ENCODE measurements at places on chromosomes 12 and 14. TPM values are rescaled to one million over a fixed set of nuclear protein-coding genes. Genes with fewer than 3 reads are reported as not detected.

Gene DPPA3
- not detected for total RNA-seq

Gene GAS2L3
- total RNA-seq, result 3.1 TPM

Gene MUCL1
- total RNA-seq, result 1.1 TPM

Gene SLCO1B1
- total RNA-seq, result not detected

DNA sequence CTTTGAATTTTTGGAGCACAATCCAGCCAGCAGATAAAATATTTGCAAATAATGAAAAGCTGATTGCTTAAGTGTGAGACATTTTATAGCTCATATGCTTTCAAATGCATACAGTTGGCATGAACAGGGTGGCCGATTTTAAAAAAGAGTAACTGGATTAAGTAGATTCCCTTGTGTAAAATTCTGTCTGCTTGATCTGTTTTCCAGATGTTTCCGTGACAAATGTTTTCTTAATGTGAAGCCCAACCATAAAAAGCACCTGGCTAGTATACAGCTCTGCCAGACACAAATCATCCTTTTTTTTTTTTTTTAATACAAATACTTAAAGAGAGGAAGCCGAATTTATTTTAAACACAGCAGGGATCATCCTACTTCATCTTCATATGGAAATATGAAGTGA, 440.7 kb downstream of the CCER1 start:
- H3K4me3 ChIP-seq, result no peak overlapping the region
- no peak overlapping the region for H3K27ac ChIP-seq
- no peaks in the 10 kb centered on the region for H3K36me3 ChIP-seq

GRCh38 chr12:85016413-85016812, 19.7 kb downstream of the TSPAN19 start:
- H3K27ac ChIP-seq, result no peak overlapping the region
- no peaks in the 10 kb centered on the region for H3K36me3 ChIP-seq
- DNase-seq, result no peak
- no peak overlapping the region for H3K4me3 ChIP-seq
- no peaks in the 10 kb centered on the region for H3K27me3 ChIP-seq
- no peaks in the 10 kb centered on the region for H3K4me1 ChIP-seq

DNA sequence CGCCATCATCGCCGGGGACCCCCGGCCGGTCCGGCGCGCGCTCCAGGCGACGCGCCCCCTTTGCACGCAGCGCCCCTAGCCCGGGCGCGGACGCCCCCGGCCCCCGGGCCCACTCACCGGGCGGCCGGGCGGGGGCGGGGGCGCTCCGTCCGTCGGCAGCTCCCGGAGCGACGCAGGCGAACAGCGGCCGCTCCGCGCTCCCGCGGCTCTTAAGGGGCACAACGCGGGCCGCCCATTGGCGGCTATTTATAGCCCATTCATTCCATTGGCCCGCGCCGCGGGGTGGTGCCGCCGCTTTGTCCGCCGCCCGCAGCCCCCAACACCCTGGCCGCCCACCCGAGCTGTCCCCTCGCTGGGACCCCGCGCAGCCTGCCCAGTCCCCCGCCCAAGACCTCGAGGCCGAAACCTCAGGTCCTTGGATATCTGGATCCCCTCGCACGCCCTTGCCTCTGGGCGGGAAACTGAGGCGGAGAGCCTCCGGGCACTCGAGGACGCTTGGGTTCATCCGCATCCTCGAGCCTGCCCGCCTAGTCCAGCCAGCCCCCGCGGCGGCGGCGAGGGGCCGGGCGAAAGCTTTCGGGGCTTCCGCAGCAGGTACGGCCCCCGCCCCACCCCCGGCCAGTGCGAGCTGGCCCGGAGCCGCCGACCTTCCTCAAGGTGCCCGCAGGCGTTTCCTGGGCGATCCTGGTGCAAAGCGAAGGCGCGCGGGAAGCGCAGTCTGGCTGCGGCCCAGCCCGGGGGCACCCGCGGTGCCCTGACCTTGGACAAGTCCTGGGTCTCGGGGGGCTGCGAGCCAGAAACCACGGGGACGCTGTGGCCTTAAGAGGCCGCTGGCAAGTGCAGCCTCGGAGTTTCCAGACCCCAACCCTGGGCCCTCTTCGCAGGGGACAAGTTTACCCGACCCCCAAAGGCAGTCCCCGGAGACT, at the start of gene CKB:
Gene CKB, minus strand, starts transcription at position 182 of the 926 bp plus-strand sequence. CDS start 337 bp downstream, outside the sequence.
- DNase-seq, result no peak
- H3K27ac ChIP-seq, result peak within 1 kb of the TSS; percentile 79
- H3K36me3 ChIP-seq, result no peaks in the 10 kb centered on the region
- H3K27me3 ChIP-seq, result no peaks in the 10 kb centered on the region

GRCh38 chr14:89217891-89218290, 199.1 kb downstream of the FOXN3 start:
- H3K36me3 ChIP-seq, result no peaks in the 10 kb centered on the region
- peaks cover 21% of the 10 kb centered on the region for H3K4me1 ChIP-seq
- H3K4me3 ChIP-seq, result no peak overlapping the region
- peak overlapping the region; percentile 26 for H3K27ac ChIP-seq
- no peak for DNase-seq

- H3K27ac ChIP-seq, result peak overlapping the region; percentile 62
- H3K4me3 ChIP-seq, result no peak overlapping the region
- H3K4me1 ChIP-seq, result peaks cover 11% of the 10 kb centered on the region
- no peaks in the 10 kb centered on the region for H3K36me3 ChIP-seq
These were observed 6.0 kb downstream of the CLMN start for GRCh38 chr14:95313707-95314106.

DNA sequence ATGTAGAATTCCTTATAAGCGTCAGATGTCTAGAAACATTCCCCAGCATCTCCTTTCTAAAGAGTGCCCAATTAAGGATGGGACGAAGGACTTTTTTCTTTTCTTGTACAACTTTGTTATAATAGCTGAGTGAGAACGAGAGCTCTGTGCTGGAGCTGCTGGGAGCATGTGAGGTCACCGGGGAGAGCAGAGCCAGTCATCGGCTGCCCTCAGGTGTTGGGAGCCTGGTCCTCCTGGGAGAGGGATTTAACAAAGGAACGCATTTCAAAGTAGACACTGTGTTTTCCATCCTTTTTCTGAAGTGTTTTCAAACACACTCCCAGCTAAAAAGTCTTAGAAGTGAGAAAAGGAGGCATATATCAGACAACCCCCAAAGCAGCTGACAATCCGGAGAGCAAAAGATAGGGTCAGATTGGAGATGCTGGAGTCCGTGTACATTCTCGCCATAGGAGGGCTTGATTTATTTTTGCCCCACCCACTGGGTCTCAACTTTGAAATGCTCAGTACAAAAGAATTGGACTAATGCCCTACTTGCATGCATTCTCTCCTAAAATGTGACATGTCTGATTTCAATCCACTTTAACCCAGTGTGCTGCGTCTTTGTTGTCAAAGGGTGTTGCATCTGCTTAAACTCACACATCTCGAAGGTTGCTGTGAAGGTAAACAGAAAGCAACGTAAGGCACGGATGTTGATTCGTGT, 50.8 kb upstream of the PIWIL1 start:
- no peaks in the 10 kb centered on the region for H3K36me3 ChIP-seq
- no peaks in the 10 kb centered on the region for H3K4me1 ChIP-seq
- no peak overlapping the region for H3K4me3 ChIP-seq
- H3K27me3 ChIP-seq, result no peaks in the 10 kb centered on the region

DNA sequence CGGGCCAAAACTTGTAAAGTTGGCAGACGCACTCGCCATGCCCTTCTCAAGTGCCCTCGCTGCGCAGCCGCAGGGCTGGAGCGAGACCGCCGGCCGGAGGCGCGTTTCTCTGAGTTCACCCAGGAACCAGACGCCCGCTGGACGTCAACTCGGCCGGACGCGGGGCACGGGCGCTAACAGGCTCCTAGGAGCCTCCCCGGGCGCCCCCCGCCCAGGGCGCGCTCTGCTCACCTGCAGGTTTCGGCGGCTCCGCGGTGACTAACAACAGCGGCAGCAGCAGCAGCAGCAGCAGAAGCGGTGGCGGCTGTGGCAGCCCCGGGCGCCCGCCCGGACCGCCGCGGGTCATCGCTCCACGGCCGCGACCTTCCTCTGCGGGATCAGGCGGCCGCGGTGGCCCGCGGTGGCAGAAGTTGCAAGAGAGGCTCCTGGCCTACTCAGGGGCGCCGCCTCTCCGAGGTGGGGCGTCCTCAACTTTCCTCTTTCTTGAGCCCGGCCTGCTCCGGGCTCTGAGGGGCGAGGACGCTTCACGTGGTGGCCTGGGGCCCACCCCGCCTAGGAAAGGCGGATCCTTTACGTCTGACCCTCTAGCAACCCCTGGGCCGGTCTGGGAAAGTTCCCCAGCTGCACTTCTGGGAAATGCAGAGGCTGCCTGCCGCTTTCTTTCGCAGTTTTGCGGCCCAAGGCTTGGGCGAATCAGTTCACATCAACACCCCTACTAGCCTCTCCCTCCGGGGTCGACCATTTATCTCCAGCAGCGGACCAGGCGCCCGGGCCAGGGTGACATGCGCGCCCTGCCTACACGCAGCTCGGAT, at the start of gene PLBD1:
Gene PLBD1, minus strand, starts transcription at position 533 of the 812 bp plus-strand sequence. Its CDS starts 187 bp downstream, at position 346.
- H3K27me3 ChIP-seq, result no peaks in the 10 kb centered on the region
- H3K36me3 ChIP-seq, result no peaks in the 10 kb centered on the region
- peak within 1 kb of the TSS; percentile 67 for H3K4me3 ChIP-seq
- peak within 1 kb of the TSS; percentile 88 for H3K27ac ChIP-seq
- DNase-seq, result no peak
- H3K4me1 ChIP-seq, result peaks cover 6% of the 10 kb centered on the region

DNA sequence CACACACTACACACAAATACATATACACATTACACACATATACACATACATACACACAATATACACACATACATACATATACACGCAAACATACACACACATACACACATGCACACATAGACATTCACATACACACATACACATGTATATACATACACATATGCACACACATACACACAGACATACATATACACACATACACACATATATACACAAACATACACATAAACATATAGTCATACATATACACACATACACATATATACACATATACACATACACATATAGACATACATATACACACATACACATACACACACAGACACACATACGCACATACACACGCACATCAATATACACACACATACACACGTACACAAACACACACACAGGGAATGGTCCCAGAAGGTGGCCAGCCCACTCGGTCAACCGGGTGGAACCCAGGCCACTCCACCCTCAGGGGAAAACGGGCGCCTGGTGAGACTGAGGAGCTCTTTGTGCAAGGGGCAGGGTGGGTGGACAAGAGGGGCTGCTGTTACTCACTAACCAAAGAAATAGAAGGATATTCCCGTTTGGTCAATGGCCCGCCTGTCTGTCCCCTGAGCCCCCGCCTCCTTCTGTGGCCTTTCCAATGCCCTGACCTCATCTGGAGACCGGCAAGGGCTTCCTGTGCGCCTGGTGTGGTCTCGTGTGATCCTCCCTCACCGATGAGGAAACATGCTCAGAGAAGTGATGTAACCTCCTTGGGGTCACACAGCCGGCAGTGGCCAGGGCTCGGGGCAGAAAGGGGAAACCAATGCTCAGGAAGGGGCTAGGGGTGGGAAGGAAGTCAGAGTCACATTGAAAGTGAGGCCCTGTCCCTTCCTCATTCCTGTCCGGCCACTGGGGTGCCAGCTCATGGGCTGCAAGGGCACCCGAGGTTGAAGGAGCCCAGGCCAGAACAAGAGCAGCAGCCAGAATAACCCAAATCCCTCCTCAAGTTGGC, 5.3 kb downstream of the TRPV4 start:
- no peak overlapping the region for H3K27ac ChIP-seq

DNA sequence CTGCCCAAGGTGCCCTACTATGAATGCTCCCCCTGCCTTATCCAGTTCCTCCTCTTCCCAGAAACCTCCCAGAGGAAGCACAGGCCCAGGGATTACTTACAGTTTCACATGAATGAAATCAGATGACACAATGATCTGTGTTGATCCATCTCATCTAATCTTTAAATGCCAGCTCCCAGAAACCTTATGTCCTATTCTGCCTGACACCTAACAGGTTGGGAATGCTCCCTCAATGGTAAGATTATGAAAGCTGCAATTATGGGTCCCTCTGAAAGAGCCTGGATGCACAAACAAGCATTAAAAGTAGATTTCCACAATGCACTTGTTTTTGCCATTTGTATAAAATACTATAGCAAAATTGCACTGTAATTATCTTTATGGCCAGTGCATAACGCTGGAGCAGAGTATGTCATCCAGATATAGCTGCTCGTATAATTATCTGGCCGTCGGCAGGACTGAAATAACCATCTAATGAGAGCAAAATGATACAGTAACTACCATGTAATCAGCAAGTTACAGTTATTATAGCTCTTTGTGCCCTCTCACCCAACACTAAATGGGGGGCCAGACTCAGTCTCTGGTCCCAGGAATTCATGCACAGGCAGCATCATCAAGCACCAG, 4.4 kb upstream of the ZBTB39 start:
- peaks cover 25% of the 10 kb centered on the region for H3K27me3 ChIP-seq
- no peak overlapping the region for H3K4me3 ChIP-seq
- no peak for DNase-seq
- H3K36me3 ChIP-seq, result no peaks in the 10 kb centered on the region
- no peak overlapping the region for H3K27ac ChIP-seq

Measured in esophagus squamous epithelium (tissue), 5 donors.